ENCODE measurements at places on chromosomes 5 and 9.

GRCh38 chr5:149264439-149265067 is 7.1 kb upstream of the AFAP1L1 start:
- DNase-seq: no peak

GRCh38 chr5:82421119-82421518 is 143.0 kb upstream of the RPS23 start:
- no peak for DNase-seq

GRCh38 chr9:131628459-131629225 is 83.3 kb downstream of the PRRT1B start:
- DNase-seq: no peak

GRCh38 chr9:91035825-91036208 is 234.2 kb downstream of the SYK start:
- no peak for DNase-seq

- DNase-seq: no peak
These were observed at the start of gene FGF18 for GRCh38 chr5:171418982-171419687. Gene FGF18 (plus strand): TSS chr5:171419647. CDS start chr5:171420200, 553 bp downstream.

- no peak for DNase-seq
These were observed 12.9 kb upstream of the SLCO6A1 start for GRCh38 chr5:102511666-102512065.

Measured in activated naive CD4-positive, alpha-beta T cell (primary cell).